Ureter (tissue), 1 donor: ENCODE measurements at places on chromosomes 7 and 10.
A peak's percentile ranks its signal among the peaks of the same experiment; 100 is the strongest.

DNA sequence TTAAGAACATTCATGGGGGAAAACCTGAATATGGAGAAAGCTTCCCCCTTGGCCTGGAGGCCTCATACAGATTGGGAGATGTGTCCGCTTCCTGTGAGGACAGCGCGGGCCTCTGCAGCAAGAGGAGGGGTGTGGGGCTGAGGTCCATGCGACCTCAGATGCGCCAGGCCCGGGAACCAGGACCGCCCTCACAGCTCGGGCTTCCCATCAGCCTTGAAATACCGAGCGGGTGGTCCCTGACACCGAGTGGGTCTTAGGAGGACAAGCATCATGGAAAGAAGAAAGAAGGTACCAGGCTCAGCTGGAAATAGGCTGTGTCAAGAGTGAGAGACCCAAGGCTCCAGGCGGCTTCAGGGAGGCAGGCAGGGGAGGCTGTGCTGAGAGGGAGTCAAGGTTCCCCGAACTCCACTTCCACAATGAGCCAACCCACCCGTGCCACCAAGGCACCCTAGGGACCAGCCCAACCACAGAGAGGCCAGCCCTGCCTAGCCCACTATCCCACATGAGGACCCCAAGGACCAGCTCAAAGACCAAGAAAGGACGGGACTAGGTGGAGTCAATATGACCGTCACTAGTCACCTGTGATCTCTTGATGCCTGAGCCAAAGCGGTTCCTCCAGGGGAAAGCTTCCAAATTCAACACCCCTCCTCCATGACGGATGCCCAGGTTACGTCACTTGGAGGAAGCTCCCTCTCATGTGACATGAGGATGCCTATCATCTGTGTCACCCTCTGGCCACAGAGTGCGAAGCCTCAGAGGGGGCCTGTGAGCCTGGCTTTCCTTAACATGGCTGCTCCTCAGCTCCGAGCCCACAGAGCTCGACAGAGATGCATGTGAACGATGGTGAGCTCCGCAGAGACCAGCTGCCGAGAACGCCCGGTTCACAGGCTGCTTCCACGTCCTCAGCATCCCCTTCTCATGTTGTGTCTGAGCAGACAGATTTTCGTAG lies 103.7 kb downstream of the TCERG1L start:
- peak; percentile 33 for DNase-seq

DNA sequence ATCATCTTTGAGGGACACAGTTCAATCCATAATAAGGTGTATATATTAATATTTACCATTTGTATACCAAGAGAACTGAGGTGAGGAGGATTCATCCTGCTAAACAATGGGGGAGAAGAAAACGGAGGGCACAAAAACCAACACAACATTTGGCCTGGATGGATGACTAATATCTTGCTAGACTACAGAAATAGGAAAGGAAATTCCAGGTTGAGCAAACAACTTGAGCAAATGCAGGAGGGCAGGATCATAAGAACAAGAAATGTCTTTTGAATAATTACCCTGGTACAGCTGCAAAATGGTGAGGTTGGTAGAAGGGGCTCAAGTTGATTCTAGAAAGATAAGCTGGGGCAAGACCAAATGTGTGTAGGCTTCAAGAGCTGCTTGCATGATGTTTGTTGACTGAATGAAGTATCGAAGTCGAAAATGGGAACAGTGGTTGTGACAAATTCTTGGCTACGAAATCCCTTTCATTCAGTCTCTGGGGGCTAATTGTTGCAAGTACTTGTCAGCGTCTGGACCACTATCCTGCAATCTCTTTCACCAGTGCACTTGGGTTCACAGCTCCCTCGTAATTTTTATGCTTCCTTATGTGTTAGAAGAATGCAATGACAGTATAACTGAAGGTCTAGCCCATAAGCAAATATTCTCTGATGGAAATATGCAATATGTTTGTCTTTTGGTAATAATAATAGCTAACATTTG lies 176.2 kb downstream of the PTEN start:
- DNase-seq, result no peak

DNA sequence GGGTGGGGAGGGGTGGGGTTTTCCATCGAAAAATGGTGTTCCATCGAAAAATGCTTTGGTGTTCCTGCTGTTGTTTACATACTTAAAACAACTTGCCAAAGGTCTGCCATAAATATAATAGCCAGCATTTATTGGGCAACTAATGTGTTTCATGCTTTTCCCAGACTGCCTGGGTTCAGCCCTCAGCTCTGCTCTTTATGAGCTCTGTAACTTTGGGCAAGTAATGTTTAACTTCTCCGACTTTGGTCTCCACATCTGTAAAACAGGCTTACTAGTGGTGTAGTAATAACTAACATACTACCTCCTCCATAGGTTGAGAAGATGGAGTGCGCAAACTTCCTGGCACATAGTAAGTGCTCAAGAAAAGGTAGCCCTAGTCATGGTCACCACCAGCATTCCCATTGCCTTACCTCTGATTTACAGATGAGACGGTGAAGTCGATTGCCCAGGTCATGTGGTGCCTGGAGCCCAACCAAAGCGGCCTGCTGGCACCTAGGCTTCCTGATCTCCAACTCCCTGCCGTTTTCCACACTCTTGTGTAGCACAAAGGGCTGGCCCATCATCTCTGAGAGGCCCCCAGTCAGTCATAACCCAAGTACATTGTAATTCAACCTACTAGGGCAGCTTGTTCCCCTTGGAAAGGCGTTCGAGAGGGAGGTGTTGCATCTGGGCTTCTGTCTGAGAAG lies 8.9 kb downstream of the ZMIZ1 start:
- DNase-seq, result no peak

- DNase-seq, result no peak
Measured at GRCh38 chr10:46268076-46268881, 18.5 kb upstream of the ANTXRL start.

DNA sequence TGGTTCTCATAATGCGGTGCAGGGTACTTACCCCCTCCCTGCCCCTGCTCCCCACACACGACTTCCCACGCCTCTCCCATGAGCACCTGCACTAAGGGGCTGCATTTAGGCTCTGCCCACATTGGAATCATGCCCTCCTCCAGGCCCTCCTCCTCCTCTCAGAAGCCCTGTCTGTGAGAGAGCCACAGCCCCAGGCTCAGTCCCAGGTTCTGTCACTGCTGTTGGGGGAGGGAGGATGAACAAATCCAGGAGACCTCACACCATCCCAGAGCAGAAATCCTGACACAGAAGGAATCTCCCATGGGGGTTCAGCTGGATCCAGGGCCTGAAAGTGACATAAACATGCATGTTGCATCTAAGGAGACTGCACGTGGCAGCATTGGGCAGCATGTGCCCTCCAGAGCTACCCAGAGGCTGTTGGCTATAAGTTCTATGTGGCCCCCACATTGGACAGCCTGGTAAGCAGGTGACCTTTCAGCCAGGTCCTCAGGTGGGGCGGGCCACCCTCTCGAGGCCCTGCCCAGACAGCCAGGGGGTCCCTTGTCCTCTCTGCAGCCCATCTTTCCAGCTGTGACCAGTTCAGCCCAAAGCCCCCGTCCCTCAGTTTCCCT lies 1.6 kb upstream of the PILRA start:
- DNase-seq, result no peak

- no peak for DNase-seq
Measured at GRCh38 chr10:71778071-71778825, 4.9 kb upstream of the VSIR start.
